ENCODE measurements at places on chromosomes 2 and 18.

DNA sequence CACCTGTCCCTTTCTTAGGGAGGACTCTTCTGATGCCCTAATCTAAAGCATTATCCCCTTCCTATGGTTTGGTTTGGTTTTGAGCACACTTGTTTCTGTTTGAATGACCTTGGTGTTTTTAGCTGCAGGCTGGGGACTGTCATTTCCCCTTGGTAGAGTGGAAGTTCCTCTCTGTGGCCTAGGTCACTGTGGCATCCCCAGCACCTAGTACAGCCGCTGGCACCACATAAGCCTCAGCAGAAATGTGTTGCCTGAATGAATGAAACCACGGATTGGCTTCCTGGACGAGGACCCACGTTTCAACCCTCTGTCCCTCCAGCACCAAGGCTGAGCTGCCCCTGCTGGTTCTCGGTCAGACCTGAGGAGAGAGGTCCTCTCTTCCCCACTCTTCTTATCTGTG, 159.9 kb downstream of the CTIF start:
- DNase-seq: no peak

DNA sequence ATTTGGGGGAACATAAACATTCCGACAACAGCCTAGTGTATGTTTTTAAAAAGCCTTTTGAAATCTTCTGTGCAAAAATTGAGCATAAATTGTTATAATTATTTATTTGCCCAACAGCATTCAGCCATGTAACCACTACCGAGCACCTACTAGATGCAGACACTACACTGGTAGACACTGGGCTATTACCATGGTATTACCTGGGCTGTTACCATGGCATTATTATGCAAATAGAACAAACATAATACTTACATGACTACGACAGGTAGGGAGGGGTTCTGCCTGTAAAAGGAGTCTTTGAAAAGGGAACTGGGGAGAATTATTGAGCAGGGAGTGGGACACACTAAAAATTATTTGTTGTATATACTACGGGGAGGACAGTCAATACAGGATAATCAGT, 116.4 kb downstream of the MREG start:
- no peak for DNase-seq

DNA sequence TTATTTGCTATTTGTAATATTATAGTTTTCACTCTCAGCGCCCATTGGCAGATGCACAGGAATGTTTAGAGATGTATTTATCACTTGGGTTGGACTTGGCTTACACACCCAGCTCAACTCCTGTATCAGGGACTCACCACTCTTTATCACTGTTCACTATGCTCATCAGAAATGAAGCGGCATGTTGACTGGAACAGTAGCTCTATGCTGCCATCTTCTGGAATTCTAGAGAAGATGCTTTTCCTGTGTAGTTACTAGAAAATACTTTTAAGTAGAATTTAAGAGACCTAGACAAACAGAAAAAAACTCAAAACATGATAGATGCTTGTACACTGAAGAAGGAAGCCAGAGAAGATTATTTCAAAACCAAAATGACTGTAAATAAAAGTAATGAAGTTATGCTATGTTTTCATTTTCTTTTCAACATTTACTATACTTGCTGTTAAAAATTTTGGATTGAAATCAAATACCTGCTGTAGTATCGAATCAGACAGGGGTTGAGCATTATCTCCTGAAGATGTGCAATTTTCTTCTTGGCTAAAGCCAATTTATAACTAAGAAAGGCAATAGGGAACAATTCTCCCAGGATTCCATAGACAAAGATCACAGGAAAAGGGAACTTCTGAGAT, 47.4 kb upstream of the NXPH2 start:
- DNase-seq: peak; percentile 55

DNA sequence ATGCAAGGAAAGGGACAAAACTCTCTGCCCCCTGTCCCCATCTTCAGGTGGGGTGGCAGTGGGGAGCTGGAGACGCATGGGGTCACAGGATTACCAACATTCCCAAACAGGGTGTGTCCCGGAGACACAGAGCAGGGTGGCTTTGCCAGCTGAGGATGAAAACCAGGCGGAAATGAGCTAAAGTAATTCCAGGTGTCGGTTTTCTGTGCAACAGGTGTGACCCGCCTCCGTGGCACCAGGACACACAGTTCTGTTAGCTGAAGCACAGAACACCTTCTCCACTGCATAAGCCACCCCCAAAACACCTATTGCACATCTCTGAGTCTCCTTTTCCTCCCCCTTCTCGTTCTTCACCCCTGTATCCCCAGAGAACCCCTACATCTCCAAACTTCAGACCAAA, 122.7 kb upstream of the GLI2 start:
- no peak for DNase-seq

DNA sequence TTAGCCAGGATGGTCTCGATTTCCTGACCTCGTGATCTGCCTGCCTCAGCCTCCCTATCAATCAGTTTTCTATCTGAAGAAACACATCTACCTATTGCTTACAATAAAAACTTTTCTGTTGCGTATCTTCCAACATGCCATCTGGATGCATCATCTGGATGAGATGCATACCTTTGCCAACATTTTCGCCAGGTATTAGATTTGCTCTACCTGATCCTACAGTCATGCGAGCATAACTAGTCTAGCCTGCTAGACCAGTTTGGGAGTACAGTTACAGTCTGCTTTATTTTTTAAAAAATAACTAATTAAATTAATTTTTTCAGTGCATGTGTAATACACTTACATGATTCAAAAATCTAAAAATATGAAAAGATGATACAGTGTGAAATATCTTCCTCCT, 334.0 kb upstream of the MEX3C start:
- no peak for DNase-seq

- no peak for DNase-seq
Measured at GRCh38 chr2:131419441-131419840, 55.5 kb upstream of the RAB6D start.

GRCh38 chr2:156309167-156309566, 23.4 kb downstream of the NR4A2 start:
- no peak for DNase-seq

GRCh38 chr2:69244882-69245281, 142.1 kb downstream of the GFPT1 start:
- no peak for DNase-seq

- no peak for DNase-seq
Measured at GRCh38 chr18:74389991-74390390, 67.1 kb downstream of the DIPK1C start.

GRCh38 chr2:227826019-227826521, 12.4 kb downstream of the CCL20 start:
- no peak for DNase-seq

DNA sequence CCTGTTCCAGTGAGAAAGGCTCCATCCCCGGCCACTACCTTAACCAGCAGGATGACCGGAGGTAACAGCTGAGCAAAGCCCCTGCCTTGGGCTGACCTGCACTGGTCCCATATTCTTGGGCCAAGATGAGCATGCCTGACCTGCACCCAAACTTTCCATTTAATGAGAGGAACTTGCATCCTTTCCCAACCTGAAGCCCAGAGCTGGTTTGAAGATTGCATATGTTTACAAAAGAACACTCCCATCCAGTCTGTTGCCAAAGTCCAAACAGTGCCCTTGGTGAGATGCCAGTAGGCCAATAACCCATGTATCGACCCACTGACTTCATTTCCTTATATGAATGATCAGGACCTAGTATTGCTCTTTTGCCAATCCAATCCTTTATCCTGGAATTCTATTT, 5.5 kb upstream of the NPAS2 start:
- no peak for DNase-seq

DNA sequence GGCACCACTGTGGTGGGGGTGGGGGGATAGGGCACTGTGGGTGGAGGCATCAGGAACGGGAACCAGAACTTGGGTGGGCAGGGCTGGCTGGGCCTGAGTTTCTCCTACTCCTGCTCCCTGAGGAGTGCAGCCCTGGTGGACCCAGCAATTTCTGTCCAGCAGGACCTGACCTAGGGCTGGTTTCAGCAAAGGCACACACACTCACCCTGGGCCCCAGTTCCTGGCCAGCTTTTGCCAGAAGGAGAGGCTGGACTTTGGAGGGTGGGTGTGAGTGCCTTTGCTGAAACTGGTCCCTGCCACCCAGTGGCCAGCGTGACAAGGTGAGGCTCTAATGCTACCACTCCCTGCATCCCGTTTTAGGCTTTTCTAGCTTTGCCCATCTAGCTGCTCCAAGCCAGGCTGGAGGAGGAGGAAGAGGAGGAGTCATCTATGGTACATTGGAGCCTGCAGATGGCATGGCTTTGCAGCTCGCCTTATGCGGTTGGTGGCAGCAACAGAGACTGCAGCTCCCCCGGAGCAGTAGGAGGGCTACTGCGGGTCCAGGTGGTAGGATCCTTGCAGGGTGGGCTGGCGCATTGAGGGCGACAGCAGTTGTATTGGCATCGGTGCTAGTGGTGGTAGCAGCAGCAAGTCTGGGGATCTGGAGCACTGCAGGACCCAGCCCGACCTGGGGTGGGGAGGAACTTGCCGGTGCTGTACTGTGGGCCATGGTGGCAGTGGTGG, 40.4 kb upstream of the IMP4 start:
- DNase-seq: no peak

- no peak for DNase-seq
Measured at GRCh38 chr2:196208915-196209314, 37.5 kb upstream of the STK17B start.

DNA sequence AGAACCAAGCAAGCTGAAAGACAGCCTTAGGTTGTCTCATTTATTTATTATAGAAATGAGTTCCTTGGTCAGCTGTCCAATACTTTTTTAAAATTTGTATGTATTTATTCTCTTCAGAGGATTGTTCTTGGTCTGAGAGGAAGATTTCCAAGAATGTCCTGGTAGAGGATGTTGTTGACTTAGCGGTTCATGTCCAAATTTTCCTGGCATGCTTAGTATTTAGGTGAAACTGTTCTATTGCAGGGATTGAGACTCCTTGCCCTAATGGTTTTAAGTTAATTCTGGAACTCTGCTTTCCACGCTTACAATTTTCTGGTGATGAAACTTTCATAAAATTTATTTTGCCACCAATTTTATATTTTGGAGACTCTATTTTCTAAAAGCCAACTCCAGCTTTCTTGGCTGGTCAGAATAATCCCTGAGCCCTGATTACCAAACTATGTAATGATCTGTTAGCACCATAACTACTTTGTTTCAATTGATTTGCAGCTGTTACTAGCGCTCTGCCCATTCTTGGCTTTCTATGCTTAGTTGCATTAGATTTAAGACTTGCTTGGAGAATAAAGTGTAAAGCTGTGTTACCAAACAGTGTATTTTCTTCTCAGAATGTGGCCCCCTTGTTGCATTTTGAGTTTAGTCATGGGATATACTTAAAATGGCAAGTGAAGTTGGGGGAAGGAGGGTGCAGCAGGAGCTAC, 1868.8 kb upstream of the CELF4 start:
- DNase-seq: no peak

Data from NCI-H2081 (cell line).